ENCODE measurements at places on chromosomes 7 and 10.

DNA sequence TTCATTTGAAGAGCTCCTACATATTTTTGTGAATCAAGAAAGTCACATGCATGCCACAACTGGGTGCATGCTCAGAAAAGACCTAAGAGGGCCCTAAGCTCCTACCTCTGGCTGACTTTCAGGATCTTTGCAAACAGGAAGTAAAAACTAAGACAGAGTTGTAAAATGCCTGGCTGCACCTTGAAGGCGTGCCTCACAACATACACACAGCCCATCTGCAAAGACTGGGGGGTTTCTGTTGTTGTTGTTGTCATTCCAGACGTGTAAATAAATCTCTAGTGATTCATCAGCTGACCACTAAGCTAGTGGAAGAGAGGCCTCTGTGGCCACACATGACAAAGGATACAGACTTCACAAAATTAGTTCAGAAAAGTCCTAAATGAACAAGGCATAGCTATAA lies 31.8 kb downstream of the SMURF1 start:
- no peak for DNase-seq

DNA sequence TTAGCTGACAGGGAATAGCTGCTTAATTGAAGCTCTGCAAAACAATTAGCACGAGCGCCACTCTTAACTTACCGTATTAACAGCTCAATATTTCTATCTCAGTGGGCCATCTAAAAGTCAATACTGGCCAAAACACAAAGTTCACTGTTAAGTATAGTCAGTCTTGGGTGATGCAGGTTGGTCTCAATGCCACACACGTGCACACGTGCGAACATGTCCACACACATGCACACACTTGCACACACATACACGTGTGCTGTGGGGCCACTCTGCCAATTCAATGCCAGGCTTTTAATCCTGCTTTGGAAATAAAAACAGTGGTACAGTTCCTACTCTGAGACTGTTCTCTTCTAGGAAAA lies 105.1 kb downstream of the GRB10 start:
- no peak for DNase-seq

DNA sequence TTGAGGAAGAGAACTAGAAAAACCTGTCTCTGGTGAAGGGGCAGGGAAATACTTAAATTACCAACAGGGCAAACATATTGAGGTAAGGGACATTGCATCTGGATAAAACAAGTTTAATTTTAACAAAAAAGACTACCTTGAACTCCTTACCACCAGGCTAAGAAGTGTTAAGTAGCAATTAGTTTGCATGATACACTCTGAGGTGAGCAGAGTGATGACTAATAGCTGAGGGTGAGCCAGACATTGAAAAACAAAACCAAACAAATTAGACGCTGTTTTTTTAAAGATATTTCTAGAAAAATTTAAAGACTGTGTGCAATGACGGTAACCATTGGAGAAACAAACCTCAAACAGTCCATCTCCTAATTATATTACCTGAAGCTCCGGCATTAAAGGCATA lies 105.9 kb downstream of the ANKRD7 start:
- no peak for DNase-seq

DNA sequence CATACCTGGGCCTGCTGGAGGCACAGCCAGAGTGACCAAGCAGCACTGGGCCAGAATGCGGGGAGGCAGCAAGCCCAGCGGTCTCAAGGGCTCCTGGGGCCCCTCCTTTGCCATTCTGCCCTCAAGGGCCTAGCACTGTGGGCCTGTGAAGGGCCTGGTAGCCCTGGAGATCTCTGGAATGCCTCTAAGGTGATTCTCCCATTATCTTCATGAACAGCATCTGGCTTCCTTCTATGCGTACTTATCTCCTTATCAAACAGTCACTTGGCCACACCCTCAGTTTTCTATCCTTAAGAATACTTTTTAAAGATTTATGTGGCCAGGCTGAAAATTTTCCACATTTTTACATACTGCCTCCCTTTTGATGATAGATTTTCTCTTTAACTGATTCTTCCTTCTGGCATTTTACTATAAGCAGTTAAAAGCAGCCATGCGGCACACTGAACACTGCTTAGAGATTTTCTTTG lies 67.5 kb upstream of the CCNY start:
- no peak for DNase-seq

GRCh38 chr7:30707391-30708357 lies 25.4 kb upstream of the CRHR2 start:
- DNase-seq, result no peak

- DNase-seq, result no peak
Measured at GRCh38 chr7:20330928-20331909, 519 bp downstream of the ITGB8 start.

DNA sequence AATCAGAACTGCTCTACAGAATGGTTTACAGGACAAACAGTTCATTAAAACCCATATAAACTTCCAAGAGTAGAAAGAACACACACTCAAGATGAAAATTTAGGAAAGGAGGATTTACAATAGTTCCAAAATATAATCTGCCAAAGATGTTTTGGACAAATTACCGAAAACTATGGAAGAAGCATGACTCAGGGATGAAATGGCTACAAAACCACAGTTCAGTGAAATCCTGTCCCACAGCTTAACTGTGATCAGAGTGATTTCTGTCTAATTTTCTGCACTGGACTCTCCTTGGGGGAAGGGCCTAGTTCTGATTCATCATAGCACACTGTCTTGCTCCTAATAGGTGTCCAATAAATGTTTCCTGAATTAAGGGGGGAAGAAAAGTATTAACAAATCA lies 82.2 kb downstream of the HIPK2 start:
- DNase-seq, result no peak
